CD4-positive, alpha-beta T cell (primary cell): ENCODE measurements at places on chromosomes 5 and 9.

DNA sequence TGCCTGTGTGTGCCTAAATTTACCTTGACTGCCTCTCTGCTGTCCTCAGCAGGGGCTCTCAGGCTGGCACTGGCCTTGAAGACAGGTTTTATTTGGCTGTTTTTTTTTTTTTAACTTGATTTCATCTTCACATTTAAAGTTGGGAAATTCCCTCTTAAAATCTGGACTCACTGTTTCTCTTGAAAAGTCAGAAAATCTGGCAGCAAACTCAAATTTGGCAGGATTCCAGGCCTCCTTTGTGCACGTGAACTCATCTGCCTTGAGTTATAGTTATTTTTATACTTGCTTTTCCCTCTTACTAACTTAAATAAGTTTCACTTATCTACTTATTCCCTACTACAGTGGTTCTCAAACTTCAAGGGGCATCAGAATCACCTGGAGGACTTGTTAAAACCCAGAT is 118.4 kb upstream of the MAP3K1 start:
- DNase-seq, result no peak

- no peak for DNase-seq
These were observed 4.6 kb upstream of the DND1 start for GRCh38 chr5:140677947-140678346.

DNA sequence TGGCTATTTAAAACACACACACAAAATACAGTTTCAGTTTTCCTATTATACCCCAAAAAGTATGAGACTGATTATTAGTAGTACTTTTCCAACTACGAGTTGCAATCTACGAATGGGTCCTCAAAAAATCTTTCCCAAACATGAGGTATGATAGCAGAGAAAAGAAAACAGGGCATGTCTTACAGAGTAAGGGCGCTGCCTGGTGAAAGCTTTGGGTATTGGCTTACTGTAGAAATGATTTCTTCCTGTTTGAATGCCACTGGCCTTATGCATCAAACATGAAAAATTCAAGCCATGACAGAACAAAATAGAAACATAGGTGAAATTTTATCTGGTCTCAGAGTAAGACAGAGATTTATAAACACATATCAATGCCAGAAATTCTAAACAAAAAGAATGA is 448.0 kb downstream of the SPOCK1 start:
- DNase-seq, result no peak

DNA sequence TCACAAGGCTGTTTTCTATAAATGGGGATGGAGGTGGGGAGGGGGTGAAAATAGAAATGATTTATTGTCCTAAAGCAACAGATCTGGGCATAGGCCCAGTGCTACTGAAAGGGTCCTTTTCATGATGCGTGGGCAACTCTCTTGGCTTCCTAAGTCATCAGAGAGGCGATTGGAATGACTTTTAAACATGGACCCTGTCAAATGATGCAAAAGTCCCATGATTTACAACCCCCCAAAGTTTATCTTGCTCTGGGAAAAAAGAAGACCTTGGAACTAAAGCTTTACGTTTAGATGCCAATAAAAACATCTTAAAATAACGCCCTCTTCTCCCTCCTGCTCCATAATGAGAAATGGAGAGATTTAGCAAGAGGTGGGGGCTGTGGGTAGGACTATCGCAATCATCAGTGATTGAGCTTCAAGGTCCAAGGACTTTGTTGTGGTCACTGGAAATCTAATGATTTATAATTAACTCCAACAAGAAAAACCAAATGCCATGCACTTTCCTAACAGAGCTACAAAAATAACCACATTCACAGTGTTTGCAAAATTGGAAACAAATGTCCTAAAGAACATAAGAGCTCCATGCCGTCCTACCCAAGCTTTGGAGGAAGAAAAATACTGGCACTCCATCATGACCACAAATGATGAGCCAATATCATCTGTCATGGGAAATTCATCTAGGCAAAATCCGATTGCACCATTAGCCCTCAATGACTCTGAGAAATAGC is 167.5 kb upstream of the CLINT1 start:
- no peak for DNase-seq

- no peak for DNase-seq
These were observed 36.0 kb upstream of the ARRDC3 start for GRCh38 chr5:91419136-91419535.

DNA sequence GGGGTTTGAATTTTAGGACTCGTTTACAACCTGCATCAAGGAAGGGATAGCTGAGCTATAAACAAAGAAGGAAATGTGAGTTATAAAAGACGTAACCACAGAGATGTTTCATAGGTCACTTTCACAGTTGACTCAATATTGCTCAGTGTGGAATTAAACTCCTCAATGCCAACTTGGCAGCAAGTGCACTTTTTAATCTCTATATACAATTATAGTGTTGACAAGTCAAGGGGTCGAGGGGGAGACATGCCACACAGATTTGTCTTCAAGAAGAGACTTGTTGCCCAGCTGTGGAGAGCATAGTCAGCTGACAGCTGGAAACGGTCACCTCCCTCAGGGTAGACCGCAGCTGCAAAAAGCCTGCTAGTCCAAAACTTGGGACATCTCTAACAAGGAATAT is 163.4 kb upstream of the DMAC1 start:
- no peak for DNase-seq

DNA sequence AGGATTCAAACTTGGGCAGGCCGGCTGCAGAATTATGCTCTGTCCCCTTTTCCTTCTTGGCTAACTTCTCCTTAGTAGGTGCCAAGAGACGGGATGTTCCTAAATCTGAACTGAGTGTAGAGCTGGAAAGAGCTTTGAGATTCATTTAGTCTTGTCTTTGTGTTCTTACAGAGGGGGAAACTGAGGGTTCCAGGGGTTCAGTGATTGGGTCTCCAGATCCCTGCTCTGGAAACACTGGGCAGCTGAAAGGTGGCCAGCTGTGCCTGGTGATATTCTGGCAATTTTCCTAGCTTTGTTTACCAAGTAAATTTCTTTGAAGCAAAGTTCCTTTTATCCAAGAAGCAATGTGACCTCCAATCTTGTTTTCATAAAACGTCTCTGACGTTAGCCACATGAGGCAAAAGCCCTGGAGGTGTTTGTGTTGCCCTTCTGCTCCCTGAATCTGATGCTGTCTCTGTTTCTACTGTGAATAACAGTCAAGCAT is 288.7 kb downstream of the ZSWIM6 start:
- DNase-seq, result no peak

GRCh38 chr9:18379073-18379811 is 94.7 kb upstream of the ADAMTSL1 start:
- no peak for DNase-seq

DNA sequence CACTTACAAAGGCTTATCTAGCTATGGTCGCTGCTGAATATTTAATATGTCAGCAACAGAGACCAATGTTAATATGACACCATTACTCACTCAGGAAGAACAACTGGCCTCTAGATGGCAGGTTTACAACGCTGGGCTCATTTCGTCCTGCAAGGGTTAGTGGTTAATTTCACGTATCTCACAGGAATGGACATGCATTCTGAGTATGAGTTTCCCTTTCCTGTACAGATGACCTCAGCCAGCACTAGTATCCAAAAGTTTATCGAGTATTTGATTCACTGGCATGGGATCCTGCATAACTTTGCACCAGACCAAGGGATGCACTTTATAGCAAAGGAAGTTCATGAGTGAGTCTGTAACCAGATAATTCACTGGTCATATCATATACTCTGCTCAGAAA is 8.7 kb upstream of the TRPC7 start:
- DNase-seq, result no peak

DNA sequence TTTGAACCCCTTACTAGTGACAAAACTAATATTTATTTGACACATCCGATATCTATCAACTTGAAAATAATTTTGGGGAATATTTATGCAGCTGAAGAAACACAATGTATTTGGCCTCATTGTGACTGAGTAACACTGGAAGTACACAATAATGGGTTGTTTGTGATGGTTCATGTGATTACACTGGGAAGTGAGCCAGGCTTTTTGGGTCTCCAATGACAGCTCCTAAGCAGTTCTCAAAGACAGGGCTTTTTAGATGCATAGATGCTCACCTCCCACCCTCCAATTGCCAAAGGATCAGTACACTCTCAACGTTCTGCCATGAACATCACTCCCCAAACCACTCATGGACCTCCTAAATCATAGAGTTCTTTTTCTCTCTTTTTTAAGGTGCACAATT is 170.0 kb downstream of the SLC24A2 start:
- no peak for DNase-seq

DNA sequence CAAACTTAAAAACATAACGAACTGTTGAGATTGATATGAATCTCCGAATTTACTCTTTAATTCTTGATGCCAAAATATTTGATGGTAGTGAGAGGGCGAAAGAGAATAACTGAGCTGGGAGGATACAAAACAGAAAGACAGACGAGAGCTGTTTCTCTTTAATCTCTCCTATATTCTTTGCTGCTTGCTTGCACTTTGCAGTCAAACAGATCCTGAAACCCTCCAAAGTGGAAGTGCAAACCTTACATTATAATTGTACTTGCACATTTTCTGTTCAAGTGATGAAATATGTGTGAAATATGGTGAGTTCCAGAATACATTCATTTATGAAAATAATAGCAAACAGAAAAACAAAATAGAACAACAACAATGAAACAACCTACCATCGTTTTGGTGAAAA is 63.8 kb downstream of the PAM start:
- no peak for DNase-seq
